ENCODE measurements at places on chromosomes 1 and 21. TPM values are rescaled to one million over a fixed set of nuclear protein-coding genes. Genes with fewer than 3 reads are reported as not detected.

Gene OR2AK2
- total RNA-seq: not detected

Gene GPX7
- 12.3 TPM for total RNA-seq

Gene EXOC8
- 46.1 TPM for total RNA-seq

Gene OR2L13
- not detected for total RNA-seq

Gene RNF207
- total RNA-seq: 8.4 TPM

Gene AMY1C
- not detected for total RNA-seq

Gene PRELP
- total RNA-seq: not detected

Gene DRAXIN
- total RNA-seq: not detected

Gene SYNJ1
- 25.6 TPM for total RNA-seq

Gene EPHA2
- total RNA-seq: not detected

Gene C1orf167
- total RNA-seq: not detected

- DNase-seq: no peak
Measured at GRCh38 chr1:91754816-91755580, 131.0 kb downstream of the TGFBR3 start.

DNA sequence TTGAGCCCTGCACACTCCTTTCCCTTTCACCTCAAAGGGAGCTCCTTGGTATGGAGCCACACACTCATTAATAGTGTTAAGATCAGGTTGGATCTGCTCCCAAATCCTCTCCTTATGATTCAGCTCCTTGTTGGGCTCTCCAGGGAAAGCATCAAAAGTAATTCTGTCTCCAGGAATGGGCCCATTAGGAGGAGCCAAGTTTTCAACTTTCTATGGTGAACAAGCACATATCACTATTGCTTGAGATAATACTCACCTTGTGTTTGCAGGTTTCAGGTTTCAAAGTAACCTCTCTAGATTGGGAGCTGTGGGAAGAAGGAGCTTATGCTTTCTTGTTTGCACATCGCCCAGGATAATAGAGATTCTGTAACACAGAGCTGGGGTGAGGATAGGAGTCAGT is 164.8 kb downstream of the TNFSF18 start:
- no peak for DNase-seq

DNA sequence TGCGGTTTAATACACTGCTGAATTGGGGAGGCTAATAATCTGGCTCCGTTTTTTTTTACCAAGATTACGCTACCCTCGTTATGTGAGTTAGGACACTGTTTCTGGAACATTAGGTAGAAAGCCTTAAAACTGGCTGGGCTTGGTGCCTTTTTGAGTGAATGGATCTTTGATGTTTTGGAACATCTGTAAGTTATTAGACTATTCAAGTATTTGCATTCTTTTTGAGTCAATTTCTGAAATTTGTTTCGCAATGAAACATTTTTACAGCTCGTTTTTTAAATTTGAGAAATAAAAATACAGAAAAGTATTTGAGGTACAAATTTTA is 106.9 kb downstream of the LTN1 start:
- no peak for DNase-seq

DNA sequence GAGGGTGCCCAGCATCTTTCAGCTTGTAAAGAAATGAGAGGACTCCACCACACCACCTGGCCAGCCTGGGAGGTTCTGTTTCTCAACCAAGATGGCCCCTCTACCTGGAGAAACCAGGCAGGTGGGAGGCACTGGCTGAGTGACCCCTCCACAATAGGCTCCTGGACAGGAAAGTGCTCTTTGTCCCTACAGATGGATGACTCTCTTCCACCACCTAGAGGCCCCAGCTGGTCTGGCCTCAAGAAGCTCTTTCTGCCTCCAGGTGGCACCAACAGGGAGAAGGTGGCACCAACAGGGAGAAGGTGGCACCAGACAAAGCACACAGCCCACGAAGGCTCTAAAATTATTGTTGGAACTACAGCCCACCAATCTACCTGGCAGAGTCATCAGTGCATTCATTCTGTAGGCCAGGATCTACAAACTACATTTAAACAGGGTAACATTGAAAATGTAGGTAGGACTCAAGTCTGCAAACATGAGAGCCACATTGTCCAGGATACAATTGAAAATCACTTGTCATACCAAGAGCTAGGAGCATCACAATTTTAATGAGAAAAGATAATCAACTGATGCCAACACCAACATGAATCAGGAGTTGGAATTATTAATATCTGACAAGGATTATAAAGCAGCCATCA is 14.4 kb downstream of the TMPRSS3 start:
- no peak for DNase-seq

GRCh38 chr1:207393610-207394009 is 60.5 kb upstream of the CR2 start:
- DNase-seq: no peak

GRCh38 chr1:1132042-1132950 is 16.4 kb upstream of the C1orf159 start:
- no peak for DNase-seq

DNA sequence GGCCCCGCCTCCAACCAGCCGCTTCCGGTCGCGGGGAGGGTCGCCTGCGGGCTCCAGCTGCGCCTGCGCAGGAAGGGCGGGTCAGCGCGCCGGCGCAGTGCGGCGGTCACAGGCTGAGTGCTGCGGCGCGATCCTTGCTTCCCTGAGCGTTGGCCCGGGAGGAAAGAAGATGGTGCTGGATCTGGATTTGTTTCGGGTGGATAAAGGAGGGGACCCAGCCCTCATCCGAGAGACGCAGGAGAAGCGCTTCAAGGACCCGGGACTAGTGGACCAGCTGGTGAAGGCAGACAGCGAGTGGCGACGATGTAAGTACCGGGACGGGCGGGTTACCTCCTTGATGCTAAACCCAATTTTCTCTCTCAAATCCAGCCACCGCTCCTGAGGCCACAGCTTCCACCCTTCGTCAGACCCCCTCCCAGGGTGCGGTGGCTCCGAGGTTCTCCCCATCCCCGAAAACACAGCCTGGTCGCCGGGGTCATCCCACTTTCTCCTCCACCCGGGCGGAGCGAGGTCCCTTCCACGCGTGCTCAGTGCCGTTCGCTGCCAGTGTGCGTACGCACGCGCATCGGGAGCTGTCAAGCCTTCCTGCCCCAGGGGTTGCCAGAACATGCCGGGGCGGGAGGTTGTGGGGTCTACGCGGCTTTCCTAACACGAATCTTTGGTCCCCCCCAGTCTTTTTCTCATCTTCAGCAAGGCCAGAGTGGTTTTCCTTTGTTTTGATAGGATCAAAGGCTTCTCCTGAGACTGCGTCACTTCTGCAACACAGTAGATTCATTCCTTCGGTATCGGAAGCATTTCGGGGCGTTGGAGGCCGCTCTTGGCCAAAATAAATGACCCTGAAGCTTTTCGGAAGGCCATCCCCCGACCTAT is at the start of gene SARS1:
Gene SARS1 (plus strand): TSS at position 95 of the 870 bp plus-strand sequence. CDS start 75 bp downstream, at position 170.
- DNase-seq: peak; percentile 90

GRCh38 chr1:28085129-28085528 is 3.3 kb downstream of the EYA3 start:
- DNase-seq: no peak

GRCh38 chr1:22024485-22025367 is 23.3 kb downstream of the CELA3A start:
- peak; percentile 88 for DNase-seq

GRCh38 chr1:11680270-11681070 is 478 bp downstream of the MAD2L2 start:
- no peak for DNase-seq

GRCh38 chr1:203497269-203497777 is 3.4 kb downstream of the OPTC start:
- no peak for DNase-seq

DNA sequence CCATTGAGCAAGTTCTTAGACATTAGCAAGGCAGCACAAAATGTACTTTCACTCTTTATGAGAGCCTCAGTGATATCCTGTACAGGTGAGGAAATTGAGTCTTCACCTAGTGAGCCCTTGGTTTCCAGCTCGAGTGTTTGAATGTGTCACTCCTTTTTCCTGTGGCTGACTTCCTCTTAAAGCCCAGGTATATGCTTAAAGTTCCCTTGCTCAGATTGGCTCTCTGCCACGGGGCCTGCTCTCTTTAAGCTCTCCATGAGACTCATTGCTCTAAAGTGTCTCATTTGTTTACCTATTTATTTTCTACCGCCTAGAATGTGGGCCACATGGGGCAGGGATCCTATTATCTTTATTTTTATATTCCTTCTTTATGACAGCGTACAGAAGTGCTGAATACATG is 324.9 kb downstream of the SIPA1L2 start:
- DNase-seq: no peak

DNA sequence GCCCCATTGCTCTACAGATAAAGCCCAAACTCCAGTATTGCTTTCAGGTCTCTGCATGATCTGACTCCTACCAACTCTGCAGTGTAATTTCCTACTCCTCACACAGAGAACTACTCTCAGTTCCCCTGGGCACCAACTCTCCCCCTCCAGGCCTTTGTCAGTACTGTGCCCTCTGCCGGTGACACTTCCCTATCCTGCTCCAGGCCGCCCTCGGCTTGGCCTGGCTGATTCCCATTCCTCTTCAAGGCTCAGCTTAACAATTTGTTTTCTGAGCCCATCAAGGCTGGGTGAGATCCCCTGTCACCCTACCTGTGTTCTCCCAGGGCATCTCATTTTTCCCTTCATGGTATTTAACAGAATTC is 2.6 kb downstream of the SLAMF8 start:
- no peak for DNase-seq

DNA sequence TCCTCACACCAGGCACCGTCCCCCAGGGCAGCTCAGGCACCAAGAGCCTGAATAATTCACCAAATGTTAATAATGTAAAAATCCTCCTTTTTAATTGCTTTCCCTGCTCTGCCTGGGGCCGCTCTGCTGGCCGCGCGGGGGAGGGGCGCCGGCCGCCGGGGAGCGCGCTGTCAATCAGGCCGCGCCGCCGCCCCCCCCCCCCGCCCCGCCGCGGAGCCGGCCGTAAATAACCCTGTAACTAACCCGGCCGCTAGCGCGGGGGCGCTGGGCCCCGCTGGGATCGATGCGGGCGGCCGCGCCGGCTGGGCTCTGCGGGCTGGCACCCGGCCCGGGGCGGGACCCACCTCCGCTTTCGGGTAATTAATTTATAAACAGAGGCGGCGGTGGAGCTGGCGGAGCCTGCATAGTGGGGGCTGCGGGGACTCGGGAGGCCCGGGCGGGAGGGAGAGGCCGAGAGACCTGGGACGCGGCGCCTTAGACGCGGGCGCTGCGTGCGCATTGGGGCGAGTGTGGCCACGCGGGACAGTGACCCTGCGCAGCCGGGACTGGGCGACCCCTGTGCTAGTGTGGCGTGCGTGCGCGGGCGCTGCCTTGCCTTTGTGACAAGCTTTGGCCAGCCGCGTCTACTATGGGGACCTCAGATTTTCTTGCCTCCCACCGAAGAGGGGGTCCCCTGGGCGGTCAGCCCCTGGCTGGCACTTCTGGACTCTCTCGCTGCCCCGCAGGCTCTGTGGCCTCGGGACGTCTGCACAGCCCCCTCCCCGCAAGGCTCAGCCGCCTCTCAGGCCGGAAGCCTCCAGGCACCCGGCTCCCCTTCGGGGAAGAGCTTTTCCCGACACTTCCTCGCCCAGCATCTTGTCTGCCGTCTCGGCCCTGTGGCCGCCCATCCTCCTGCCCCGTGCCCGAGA is 16.6 kb downstream of the SAMD11 start:
- DNase-seq: no peak

- DNase-seq: no peak
Measured at GRCh38 chr1:238060061-238060460, 169.3 kb upstream of the ZP4 start.

DNA sequence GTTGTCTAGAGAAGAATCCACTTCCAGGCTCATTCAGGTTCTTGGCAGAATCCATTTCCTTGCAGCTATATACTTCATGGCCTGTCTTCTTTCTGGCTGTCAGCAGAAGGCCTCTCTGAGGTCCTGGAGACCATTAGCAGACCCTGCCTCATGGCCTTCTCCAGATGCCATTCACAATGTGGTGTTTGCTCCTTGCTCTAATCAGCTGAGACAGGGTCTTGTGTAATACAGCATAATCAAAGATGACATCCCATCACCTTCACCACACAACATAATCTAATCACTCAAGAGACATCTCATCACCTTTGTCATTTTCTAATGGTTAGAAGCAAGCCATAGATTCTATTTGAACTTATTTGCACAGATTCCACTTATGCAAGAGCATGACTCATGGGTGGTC is 403.9 kb upstream of the LRRC7 start:
- DNase-seq: no peak

- no peak for DNase-seq
Measured at GRCh38 chr1:174359454-174359805, 88.3 kb upstream of the GPR52 start.

- no peak for DNase-seq
Measured at GRCh38 chr1:173568483-173568882, 34.4 kb downstream of the SLC9C2 start.

- DNase-seq: no peak
Measured at GRCh38 chr1:92473781-92474495, 12.8 kb downstream of the GFI1 start.

GRCh38 chr1:81452693-81453366 is 347.9 kb upstream of the ADGRL2 start:
- DNase-seq: no peak

DNA sequence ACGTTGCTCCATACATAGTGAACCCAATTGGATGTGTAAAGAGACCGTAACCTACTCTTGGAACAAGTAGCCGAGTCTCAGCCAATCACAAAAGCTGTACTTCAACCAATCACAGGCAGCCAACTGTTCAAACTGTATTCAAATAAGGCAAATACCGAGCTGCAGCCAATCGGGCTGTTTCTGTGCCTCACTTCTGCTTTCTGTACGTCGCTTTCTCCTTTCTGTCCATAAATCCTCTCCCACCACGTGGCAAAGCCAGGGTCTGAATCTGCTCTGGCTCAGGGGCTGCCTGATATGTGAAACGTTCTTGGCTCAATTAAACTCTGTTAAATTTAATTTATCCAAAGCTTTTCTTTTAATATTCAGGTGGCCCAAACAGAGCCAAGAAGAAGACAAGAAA is 210.3 kb downstream of the URB2 start:
- DNase-seq: no peak

GRCh38 chr1:171913385-171913784 is 72.1 kb downstream of the DNM3 start:
- no peak for DNase-seq

DNA sequence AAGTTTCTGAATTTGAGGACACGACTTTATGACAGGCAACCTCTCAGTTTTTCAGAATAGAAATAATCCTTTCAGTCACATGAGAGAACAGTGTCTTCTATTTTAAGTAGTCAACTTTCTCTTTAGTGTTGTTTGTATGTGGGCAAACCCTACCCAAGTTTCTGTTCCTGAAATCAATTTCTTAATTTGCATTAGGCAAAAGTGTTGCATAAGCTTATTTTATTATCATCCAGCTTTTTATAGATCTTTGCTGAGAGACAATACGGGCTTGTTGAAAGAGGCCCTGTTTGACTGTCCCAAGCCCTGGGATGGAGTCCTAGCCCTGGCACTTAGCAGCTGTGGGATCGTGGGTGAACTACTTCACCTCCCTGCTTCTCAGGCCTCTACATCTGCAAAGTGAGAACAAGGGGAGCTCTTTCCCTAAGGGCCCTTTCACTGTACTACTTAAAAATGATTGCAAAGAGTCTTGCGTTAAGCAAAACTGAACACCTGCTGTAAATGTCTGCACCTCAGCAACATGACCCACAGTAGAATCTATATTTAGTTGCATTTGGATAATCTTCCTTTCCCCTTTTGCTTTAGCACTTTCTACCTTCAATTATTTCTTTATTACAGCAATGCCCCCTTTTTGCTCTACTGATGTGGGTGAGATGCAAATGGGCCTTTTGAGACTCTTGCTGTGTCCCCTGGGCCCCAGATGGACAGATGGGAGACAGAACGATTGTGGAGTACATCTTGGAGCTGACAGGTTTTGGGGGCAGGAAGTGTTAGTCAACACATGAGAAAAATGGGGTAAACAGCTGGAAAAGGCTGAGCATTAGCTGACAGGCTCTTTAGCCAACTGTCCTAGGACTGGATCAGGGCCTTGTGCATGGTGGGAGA is 41.0 kb upstream of the SCAF4 start:
- no peak for DNase-seq

GRCh38 chr21:26811482-26811881 is 33.7 kb downstream of the ADAMTS1 start:
- DNase-seq: no peak
